NCI-H2081 treated with DMSO at 0.1 percent for 48 hours (cell line): ENCODE measurements at places on chromosomes 1 and 21.

DNA sequence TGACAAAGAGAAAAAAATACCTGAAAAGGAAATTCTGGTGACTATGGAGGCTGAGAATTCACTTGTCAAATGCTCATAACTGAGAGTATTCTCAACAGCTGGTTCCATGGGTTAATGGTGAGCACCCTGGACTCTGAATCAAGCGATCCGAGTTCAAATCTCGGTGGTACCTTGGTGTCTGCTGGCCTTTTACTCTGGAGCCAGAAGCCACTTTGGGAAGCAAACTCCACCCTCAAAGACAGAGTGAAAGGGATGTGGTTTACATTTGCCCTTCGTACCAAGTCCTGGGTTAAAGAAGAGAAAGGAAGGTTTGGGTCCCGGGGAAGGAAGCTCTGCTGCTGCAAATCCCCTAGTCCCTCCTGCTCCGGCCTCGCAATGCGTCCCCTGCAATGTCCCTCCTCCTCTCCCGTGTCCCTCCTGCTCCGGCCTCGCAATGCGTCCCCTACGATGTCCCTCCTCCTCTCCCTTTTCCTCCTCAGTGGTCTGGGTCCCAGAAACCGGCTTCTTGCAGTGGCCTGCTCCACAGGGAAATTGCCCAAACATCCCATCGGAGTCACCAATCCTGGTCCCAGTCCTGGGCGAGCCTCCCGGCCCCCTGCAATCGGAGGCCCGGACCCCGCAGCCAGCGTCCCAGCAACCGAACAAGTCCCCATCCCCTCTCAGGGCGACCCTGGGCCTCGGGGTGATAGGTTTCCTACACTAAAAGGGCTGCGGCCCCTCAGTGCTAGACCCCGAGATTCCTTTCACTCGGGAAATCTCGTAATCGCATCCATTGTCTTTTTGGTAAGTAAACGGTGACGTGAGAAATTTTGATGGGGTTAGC is 129.4 kb downstream of the PPIAL4G start:
- DNase-seq: no peak

DNA sequence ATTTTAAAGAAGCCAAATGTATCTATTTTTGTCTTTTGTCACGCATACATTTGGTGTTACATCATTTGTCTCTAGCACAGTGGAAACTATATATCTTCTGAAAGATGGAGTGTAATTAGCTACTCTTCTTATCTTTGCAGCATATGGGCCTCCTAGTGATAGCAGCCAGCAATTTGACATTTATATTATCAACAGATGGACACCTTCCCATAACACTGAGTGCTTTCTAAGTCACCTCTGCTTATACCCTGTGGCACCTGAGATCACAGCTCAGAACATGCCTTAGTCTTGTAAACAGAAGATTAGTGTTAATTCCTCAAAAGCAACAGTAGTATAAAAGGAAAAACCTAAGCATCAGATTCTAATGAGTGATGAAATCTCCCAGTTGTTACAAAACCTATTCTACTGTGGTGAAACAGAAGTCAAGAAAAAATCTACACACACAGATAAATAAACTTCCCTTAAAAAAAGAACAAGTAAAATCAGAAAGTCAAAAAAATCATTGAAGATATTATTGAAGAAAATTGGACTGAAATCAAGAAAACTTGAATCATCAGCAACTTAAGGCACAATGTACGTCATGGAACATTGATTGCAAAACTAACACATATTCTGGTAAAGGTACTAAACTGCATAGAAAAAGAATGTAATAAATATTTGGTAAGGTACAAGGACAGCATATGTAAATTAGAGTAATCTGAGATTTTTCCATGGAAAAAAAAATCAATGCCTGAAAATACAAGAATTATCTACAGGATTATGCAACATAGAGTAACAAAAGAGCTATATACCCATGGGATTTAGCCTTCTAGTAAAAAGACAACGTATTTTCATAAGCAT is 61.7 kb downstream of the KCNT2 start:
- DNase-seq: no peak

DNA sequence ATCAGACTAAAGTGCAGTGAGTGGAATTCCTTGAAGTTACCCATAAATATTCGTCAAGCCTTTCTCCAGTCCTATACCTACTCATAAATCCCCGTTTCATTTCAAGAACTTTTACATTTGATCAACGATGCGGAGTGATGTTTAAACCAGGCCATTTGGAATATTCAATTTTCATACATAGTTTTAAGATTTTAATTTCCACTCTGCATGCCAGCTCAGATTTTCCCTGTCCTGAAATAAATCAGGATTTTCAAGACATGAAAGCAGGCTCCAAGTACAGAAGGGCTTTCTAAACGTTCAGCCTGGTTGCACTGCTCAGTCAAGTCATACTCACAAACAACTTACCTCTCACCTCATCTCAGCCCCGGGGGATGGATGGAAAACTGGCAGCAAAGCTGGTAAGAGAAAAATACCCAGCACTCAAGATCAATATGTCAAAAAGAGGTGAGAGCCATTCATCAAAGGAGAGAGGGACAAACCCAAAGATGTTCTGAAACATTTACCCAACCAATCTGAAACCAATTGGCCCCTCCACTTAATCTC is 418.5 kb downstream of the PLPP3 start:
- DNase-seq: no peak

GRCh38 chr1:1917995-1918900 is 831 bp downstream of the TMEM52 start:
- DNase-seq: no peak

DNA sequence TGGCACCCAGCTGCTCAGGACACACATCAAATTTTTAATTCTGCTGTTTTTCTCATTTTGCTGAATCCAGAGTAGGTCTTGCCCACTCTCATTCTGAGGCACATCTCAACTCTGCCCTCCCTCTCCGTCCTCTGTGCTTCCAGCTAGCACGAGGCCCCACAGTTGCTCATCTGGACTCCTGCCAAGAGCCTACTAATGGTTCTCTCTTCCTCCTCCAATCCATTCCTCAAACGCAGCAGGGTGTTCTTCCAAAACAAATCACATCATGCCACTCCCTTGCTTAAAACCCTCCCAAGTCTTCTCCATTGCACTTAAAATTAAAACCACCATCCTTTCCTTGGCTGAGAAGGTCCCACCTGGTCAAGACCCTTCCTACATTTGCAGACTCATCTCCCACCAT is 49.8 kb upstream of the SCAF4 start:
- DNase-seq: no peak

GRCh38 chr1:32783851-32784250 is 33.3 kb downstream of the YARS1 start:
- DNase-seq: no peak

- peak; percentile 74 for DNase-seq
Measured at GRCh38 chr1:226308723-226309397, at the start of gene LIN9. Gene LIN9, minus strand, starts transcription at chr1:226309164. Its CDS starts 25 bp downstream, at chr1:226309139.

- no peak for DNase-seq
Measured at GRCh38 chr1:79708646-79709265, 702.2 kb upstream of the ADGRL4 start.

DNA sequence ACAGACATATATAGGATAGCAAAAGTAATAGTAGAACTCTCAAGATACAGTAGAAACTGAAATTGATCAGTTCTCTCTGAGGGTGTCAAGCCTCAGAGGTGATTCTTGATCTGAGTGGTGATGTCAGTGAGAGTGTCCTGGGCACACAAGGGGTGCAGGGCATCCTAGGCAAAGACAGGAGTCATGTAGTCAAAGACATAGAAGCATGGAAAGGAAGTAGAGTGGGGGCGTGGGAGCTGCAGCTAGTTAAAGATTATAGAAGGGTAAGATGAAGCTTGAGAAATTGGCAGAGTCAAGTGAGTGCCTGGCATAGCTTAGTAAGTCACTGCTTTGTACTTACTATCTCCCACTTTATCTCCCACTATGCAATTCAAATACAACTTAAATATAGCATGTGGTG is 22.8 kb downstream of the CDC7 start:
- DNase-seq: no peak
